Smooth muscle cell of the umbilical artery (primary cell): ENCODE measurements at places on chromosomes 5 and 9. TPM values are rescaled to one million over a fixed set of nuclear protein-coding genes. Genes with fewer than 3 reads are reported as not detected.

GPX8 gene
- total RNA-seq = 165 and 240 TPM in 2 replicates

MAP1B gene
- 501 and 541 TPM in 2 replicates for total RNA-seq

FOXI1 gene
- not detected in 2 replicates for total RNA-seq

ESM1 gene
- 6.5 and 106 TPM in 2 replicates for total RNA-seq

PPP1R26 gene
- 10.4 and 21.3 TPM in 2 replicates for total RNA-seq

CLIC3 gene
- total RNA-seq = 2.5 and 3.3 TPM in 2 replicates

AK8 gene
- under 0.01 and 0.14 TPM in 2 replicates for total RNA-seq

ZNF462 gene
- 17.2 and 24.3 TPM in 2 replicates for total RNA-seq

ISL1 gene
- total RNA-seq = 0.30 and 1.4 TPM in 2 replicates

MYORG gene
- 0.89 and 1.6 TPM in 2 replicates for total RNA-seq

GCNT4 gene
- 0.23 and 0.59 TPM in 2 replicates for total RNA-seq

CRB2 gene
- total RNA-seq = not detected in 2 replicates
